ENCODE measurements at places on chromosomes 1 and 21.
A peak's percentile ranks its signal among the peaks of the same experiment; 100 is the strongest.

GRCh38 chr1:231386466-231386865, 35.6 kb downstream of the EGLN1 start:
- DNase-seq, result no peak

GRCh38 chr1:26170472-26170821, 739 bp downstream of the ZNF593 start:
- no peak for DNase-seq

- peak; percentile 13 for DNase-seq
Measured at GRCh38 chr1:24745711-24746413, 615 bp downstream of the CLIC4 start.

DNA sequence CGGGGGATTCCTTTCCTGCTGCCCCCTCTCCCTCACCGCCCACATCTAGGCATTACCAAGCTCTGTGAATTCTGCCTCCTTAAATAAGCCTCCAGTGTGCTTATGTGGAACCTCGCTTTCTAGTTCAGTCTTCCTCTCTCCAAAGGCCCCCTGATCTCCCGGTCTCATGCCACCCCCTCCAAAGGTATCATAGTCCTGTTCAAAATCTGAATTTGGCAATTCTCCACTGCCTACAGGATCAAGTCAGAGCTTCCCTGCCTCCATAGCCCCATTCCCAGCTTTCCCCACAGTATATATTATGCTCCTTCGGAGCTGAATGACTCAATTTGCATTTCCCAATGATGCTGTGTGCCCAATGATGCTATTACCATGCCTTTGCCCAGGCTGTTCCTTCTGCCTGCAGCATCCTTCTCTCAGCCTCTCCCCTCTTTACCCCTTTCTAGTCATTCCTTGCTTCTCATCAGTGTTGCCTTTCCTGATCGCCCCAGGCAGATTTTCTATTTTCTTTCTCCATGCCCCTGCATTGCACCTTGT, 1.7 kb downstream of the AZIN2 start:
- DNase-seq, result no peak

- no peak for DNase-seq
Measured at GRCh38 chr1:170267317-170267716, 121.6 kb downstream of the NTMT2 start.

DNA sequence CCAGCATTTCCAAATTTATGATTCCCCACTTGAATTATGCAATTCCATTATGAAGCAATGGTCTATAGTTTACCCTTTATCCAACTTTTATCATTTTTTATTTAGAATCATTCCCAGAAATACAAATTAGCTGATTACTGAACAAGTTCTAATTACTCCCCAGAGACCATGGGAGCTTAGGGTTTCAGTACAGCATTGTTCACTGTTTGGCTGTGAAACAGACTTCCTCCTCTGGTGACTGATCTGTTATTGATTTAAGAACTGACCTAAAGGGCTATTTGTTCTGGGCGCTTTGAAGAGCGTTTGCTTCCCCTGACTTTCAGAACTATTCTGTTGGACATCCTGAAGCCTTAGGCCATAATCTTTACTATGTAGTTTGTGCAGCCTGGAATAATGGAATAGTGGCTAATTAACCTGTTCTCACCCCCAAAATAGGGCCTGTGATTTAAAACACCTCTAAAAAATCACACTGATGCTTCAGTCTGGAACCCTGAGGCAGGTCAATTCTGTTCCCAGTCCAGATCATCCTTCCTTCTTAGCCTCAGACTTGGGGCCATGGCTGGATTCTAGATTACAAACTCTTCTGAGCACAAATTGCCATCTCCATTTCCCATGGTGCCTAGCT, 58.7 kb downstream of the ALG14 start:
- DNase-seq, result no peak

DNA sequence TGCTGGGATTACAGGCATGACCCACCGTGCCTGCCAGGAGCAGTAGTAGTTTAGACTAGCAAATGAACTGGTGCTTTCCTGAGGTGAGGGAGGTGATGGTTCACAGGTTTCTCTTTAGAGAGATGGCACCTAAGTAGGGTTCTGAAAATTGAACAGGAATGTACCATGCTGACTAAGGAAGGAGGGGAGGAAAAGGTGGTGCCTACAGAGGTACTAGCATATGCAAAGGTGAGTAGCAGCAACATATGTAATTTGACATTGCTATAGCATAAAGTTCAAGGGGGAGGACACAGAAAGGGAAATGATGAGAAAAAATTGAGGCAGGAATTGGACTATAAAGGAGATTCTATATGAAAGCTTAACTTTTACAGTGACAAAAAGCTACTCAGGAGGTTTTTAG, 65.9 kb upstream of the RBM34 start:
- DNase-seq, result no peak

- no peak for DNase-seq
Measured at GRCh38 chr1:225658041-225658440, 5.1 kb upstream of the ENAH start.

DNA sequence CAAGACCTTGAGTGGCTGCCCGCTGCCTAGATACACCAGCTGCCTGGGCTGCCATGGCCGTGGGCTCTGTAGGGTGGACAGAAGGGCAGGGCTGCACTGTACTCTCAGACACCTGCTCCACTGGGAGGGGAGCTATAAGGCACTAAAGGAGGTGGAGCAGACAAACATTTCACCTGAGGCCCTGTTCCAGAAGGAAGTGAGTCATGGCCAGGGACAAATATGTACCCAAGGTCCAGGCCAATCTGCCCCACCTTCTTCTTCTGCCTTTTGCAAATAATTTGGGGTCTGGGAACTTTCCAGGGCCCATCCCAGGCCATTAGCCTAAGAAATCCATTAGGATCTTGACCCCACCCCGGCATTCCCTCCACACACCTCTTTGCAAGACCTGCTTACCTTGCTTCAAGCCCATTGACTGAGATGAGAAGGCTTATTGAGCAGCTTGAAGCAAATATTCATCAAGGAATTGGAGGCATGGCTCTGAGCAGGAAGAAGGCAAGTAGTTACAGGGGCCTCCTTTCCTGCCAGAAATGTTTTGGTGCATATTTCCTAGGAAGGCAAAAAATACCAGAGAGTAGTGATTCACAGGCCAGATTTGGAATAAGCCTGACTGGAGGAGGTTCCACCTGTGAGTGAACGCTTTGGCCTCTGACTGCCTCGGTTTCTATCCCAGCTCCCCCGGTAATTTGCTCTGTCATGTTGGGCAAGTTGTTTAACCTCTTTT, at the start of gene CAPN8:
Gene CAPN8 (minus strand): TSS at position 110 of the 721 bp plus-strand sequence. CDS start 55 bp downstream, at position 55.
- DNase-seq, result no peak

DNA sequence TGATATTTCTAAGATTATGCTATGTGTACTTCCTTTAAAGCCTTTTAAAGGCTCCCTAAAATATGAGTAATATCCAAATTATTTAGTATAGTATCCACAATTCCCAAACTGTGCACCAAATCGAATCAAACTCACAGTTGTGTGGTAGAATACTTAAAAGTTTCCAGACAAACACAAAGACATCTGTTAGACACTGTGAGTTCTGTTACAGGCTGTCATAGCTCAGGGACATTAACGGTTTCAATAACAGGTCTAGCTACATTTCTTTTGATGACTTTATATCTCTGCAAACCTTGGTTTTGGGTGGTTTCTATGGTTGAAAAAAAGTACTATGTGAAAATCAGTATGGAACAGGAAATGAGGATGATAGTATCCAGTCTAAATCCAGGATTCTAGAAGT, 36.9 kb upstream of the NEK7 start:
- DNase-seq, result no peak

DNA sequence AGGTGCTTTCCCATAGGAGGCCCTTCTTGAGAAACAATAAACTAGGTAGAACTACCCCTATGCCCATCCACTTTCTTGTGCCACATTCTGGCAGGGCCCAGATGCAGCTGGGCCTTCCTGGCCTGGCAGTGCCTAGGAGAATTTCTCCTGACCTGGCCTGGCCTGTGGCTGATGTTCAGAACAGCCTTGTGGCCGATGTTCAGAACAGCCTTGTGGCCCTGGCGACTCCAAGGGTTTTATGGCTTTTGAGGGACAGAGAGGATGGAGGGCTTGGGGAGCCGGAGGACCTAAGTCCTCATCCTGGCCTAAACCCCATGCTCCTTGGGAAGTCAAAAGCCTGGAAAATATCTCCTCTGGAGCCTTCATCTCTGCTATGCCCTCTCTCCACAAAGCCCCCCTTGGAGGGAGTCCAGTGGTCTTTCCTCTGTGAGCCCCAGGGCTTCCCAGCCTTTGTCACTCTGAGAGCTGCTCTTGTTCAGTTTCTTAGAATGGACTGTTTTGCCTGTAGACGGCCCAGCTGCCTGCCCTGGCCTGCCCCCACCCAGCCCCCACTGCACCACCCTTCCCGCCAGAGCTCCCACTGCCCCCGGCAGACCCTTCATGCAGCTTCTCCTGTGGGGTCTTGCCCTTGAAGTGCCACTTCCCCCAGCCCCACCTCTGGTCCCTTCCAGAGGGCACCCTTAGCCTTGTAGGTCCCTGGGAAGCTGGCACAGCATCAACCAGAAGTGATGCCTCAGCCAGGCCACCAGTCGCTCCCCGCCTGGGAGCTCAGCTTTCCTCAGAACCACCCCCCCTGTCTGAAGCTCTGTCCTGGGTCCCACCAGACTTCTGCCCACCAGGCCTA, 7.0 kb downstream of the GPR37L1 start:
- no peak for DNase-seq

DNA sequence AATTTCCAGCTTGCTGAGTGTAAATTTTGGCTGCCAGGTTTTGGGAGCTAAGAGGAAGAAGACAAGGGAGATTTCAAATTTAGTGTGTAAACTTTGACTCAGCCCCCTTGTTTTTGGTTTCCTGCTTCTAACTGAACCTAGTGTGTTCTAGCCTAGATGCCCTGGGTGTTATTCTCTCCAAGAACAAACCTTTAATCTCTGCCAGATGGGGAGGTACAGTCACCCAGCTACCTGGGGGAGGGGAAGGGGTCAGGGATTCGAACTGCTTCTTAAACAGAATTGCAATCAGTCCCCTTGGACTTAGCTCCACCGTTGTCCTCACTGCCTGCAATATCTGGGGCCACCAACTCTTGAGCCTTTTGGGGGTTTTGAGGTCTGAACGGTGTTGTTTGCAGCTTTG, 238.9 kb downstream of the KIF26B start:
- DNase-seq, result no peak

DNA sequence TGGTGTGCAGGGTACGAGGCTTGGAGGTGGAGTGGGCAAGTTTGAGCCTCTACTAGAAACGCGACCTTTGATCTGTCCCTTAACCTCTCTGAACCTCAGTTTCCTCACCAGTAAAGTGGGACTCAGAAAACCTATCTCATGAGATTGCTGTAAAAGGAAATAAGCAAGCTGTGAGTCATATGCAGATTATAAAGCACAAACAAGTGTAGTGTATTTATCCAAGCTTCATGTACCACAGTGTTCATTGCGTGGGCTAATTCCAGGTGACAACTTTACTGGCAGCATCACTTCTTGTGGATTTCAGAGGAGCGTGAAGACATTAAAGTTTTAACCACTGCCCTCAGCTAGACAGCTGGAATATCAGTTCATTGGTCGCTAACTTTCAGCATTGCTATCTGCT, 44.4 kb downstream of the ZNF697 start:
- no peak for DNase-seq

GRCh38 chr1:89545264-89546038, 20.8 kb downstream of the LRRC8B start:
- DNase-seq, result no peak

DNA sequence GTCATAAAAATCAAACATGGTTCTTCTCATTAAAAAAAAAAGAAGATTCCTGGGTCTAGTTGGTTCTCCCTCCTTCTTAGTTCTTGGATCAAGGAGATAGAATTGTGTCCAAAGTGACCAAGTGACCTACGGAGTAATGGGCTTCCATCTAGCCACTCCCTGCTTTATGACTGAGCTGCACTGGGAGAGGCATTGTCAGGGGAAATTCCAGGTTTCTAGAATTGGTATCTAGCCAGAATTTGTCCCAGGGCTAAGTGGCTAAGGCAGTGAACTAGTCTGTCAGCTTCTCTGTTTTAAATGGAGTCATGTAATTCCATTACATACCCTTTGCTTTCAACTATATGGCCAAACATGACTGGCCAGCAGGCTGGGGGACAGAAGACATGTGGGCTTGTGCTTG, 40.1 kb upstream of the ERG start:
- DNase-seq, result no peak

DNA sequence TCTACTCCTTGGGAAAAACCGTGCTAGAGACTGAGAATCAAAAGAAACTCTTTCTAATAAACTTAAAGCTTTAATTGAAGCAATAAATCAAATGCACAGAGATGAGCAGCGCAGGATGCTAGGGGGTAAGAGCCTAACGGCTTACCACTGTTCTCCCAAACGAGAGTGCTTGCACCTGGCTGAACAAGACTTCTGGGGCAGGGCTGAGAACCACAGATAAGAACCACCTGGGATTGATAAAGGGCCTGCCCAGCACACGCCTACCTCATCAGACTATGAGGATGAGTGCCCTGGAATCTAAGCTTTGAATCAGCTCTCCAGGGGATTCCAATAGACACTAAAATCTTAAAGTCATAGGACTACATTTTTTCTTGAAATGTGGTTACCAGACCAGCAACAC, 43.3 kb downstream of the KRTAP19-8 start:
- no peak for DNase-seq

- DNase-seq, result no peak
Measured at GRCh38 chr21:34074283-34075090, 1.1 kb downstream of the MRPS6 start.

GRCh38 chr1:211566431-211567025, 12.4 kb downstream of the SLC30A1 start:
- DNase-seq, result no peak

DNA sequence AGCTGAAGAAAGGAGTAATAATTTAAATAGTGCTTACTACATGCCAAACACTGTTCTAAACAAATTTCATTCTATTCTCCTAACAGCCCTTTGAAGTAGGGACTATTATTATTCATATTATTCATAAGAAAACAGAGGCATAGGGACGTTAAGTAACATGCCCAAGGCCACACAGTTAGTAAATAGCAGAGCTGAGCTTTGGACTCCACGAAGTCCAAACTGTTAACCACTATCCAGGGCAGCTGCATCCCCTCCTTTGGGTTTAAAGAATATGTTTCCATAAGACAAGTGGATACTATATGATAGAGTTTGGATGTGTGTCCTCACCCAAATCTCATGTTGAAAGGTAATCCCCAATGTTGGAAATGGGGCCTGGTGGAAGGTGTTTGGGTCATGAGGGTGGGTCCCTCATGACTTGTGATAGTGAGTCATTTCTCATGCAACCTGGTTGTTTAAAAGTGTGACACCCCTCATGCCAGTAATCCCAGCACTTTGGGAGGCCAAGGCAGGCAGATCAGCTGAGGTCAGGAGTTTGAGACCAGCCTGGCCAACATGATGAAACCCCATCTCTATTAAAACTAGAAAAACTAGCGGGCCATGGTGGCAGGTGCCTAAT, 144.0 kb upstream of the CXADR start:
- DNase-seq, result no peak

- DNase-seq, result no peak
Measured at GRCh38 chr1:242452573-242452972, 71.9 kb downstream of the PLD5 start.

Measured in activated CD4-positive, CD25-positive, alpha-beta regulatory T cell (primary cell).